ENCODE measurements at places on chromosomes 4 and X.

DNA sequence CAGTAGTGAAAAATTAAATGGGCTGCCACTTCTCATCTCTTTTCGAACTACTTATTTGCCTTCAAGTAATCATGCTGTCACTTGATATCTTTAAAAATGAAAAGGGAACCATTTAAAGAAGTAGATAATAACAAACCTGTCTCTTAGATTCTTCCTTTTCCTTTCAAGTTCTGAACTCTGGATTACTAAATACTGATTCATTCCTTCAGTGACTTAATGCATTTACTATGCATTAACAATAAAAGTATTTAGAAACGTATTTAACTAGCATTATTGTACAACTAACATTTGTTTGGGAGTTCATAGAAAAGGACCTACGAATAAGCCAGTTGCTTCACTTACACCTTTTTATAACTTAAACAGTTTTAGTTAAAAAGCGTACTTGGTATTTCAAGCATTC is 61.1 kb upstream of the RAB33B start:
- no peaks in the 10 kb centered on the region for H3K27me3 ChIP-seq
- peaks cover 19% of the 10 kb centered on the region for H3K36me3 ChIP-seq
- H3K27ac ChIP-seq, result no peak overlapping the region

- H3K4me3 ChIP-seq, result no peak overlapping the region
- no peak overlapping the region for H3K27ac ChIP-seq
- no peaks in the 10 kb centered on the region for H3K36me3 ChIP-seq
- no peaks in the 10 kb centered on the region for H3K4me1 ChIP-seq
- DNase-seq, result no peak
Observed at GRCh38 chrX:1151378-1152077, 60.9 kb downstream of the CRLF2 start.

DNA sequence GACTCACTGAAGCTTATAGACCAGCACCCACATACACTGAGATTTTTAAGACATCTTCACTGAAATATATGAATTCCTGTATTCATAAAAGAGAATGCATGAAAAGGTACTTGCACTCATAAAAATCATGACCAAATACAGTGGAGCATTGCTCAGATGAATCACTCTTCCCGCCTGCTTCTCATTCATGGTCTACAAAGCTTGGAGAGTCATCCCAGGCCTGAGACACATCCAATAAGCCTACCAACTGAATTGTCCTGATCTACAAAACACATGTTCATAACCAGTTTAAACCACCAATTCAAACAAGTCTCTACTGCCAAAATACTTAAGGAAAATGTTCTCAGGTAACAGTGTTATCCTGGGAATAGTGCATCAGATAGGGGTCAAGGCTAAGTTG is 38.1 kb downstream of the PROM1 start:
- no peak overlapping the region for H3K4me3 ChIP-seq
- DNase-seq, result no peak
- no peak overlapping the region for H3K27ac ChIP-seq
- peaks cover 5% of the 10 kb centered on the region for H3K27me3 ChIP-seq

GRCh38 chrX:70970482-70970995 is 39.6 kb upstream of the SLC7A3 start:
- no peaks in the 10 kb centered on the region for H3K27me3 ChIP-seq
- no peaks in the 10 kb centered on the region for H3K36me3 ChIP-seq

All from keratinocyte (primary cell).